ENCODE measurements at places on chromosomes 2 and 18.
A peak's percentile ranks its signal among the peaks of the same experiment; 100 is the strongest.

DNA sequence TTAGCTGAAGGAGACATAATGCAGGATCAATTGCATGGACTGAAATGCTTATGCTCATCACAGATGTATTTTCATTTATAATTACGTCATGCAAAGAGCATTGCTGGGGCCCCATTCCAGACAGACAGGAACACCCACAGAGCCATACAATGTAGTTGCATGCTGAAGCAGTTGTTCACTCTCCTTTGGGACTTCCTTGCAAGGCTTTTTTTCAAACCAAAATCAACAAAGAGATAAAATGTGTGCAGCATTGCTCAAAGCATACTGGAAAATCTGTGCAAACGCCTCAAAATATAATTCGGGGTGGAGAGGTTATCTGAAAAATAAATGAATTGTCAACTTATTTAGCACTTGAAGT lies 463.2 kb downstream of the CDH2 start:
- DNase-seq, result no peak

GRCh38 chr2:169046440-169047151 lies 15.5 kb upstream of the ABCB11 start:
- no peak for DNase-seq

DNA sequence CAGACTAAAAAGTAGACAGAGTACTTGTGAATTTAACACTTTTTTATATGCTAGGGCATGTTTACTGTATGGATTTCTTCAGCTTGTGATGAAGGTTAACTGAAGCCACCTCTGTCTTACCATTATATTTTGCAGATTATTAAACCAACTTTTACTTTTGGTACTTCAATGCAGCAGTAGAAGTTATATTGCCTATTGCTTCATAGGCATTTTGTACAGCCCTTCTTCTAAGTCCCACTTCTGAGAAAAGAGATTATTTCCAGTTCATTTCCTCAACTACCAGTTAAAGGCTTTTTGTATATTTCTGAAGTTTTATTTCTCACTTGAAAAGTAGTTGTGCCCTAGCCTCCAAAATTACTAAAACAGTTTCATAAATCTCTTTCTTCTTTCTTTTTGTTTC lies 256.4 kb upstream of the FBXO11 start:
- DNase-seq, result no peak

DNA sequence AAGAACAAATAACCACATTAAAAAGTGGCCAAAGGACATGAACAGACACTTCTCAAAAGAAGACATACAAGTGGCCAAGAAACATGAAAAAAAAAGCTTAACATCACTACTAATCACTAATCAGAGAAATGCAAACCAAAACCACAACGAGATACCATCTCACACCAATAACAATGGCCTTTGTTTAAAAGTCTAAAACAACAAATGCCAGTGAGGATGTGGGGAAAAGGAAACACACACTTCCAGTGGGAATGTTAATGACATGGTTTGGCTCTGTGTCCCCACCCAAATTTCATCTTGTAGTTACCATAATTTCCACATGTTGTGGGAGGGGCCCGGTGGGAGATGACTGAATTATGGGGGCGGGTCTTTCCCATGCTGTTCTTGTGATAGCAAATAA lies 147.1 kb downstream of the GALNT1 start:
- DNase-seq, result no peak

- DNase-seq, result no peak
Measured at GRCh38 chr2:130355172-130355577, 681 bp upstream of the PTPN18 start.

DNA sequence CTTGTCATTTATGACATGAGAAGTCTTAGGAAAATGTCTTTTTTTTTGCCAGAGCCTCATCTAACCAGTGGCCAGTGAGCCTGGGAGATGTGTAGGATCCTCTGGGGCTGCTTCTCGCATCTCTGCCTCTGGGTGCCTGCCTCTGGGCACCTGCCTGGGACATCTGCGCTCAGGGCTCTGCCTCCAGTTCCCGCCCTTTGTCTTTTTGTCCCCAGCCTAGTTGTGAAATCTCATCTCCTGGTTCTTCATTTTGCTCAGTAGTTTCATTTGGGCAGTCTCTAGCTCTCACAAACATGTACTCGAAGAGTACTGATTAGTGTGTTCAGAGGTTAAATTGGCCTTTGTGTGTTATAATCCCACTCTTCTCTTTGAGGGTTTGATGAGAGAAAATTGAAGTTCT lies 92.0 kb downstream of the LTBP1 start:
- no peak for DNase-seq

- DNase-seq, result no peak
Measured at GRCh38 chr2:6943523-6943922, 26.3 kb downstream of the RNF144A start.

GRCh38 chr2:30948130-30948529 lies 140.9 kb upstream of the CAPN13 start:
- no peak for DNase-seq

- no peak for DNase-seq
Measured at GRCh38 chr2:161204846-161205245, 44.6 kb downstream of the TANK start.

DNA sequence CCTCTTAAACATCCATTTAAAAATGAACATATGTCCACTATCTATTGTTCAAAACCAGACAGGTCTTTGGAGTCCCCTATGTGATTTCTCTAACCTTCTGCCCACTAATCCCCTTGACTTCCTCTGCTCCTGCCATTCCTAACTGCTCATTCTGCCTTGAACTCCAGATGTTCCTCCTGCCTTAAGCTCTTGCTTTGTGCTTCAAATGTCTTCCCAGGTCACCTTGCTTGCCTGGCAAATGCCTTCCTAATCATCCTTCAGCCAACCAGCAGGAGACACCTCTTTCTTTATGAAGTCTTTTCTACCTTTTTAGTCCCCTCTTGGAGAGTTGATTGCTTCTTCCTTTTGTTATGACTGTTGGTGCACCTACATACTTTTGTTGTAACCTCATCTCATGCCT lies 1043.0 kb upstream of the CHAC2 start:
- DNase-seq, result no peak

- DNase-seq, result no peak
Measured at GRCh38 chr2:58064086-58064485, 17.5 kb downstream of the VRK2 start.

DNA sequence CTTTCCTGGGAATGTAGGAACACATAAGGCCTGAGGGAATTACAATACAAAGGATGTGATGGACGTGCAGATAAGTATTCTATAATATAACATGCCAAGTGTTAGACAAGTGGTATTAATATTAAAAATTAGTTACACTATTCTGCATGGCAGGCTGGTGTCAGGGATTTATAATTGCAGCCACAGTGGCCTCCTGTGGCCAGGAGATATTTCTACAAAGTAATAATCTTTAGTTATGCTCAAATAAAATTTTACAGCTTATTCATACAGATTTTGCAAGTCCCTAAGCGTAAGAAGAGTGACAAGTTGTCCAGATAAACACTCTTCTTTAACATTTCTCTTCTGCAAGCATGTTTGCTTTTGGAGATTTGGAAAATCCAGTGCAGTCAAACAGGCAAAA lies 90.4 kb upstream of the CBLN2 start:
- peak; percentile 3 for DNase-seq

DNA sequence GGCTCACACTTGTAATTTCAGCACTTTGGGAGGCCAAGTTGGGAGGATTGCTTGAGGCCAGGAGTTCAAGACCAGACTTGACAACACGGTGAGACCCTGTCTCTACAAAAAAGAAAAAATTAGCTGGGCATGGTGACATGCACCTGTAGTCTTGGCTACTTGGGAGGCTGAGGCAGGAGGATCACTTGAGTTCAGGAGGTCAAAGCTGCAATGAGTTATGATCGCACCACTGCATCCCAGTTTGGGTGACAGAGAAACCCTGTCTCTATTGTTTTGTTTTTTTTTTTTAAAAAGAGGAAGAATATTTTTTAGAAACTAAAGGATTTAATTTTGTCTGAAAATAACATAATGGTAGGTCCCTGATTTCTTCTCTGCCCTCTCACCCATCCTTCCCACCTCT lies 79.4 kb upstream of the TMEM200C start:
- DNase-seq, result no peak

- no peak for DNase-seq
Measured at GRCh38 chr18:9016633-9017166, 85.8 kb upstream of the NDUFV2 start.

DNA sequence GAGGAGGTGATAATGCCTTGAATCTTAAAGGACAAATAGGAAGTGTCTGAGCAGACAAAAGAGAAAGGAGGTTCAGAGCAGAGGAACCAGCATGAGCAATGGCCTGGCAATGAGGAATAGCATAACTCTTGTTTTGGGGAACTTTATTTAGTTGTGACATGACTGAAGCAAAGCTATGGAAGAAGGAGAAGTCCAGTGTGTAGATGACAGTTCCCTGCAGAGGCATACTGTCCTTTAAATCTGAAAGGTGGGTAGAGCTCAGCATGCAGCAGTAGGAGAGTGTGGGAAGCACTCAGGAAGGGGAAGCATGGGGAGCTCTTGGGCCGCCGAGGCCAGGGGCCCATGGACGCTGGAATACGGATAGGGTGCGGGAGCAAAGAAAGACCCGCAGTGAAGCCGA lies 173.8 kb downstream of the SEPTIN10 start:
- no peak for DNase-seq

- DNase-seq, result no peak
Measured at GRCh38 chr2:69561101-69561500, 82.4 kb downstream of the AAK1 start.
